ENCODE measurements at places on chromosomes 12 and 14. TPM values are rescaled to one million over a fixed set of nuclear protein-coding genes. Genes with fewer than 3 reads are reported as not detected.

DNA sequence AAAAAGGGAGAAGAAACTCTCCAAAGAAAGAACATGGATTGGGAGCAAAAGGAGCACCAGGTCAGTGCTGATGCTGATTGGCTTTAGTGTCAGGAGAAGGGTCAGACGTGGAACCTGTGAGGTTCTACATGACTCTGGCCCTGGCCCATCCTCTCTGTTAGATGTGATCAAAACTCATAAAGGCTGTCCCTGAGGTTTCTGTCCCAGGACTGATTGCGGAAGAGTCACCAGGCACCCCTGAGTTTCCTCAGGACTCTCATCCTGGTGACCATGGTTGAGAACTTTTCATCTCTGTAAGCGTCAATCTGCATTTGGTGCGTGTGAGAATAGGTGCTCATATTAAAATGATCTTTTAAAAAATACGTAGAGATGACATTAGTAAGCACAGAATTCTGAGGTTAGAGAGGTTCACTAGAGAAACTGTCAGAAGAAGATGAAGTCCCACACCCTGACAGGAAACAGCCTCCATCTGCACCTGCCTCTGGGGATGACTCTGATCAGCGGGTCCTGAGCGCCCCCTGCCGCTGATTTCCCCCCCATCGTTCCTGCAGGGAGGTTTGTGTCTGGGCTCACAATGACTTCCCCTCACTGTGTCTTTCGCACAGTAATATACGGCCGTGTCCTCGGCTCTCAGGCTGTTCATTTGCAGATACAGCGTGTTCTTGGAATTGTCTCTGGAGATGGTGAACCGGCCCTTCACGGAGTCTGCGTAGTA is 741.8 kb downstream of the TMEM121 start:
- H3K4me1 ChIP-seq, result no peaks in the 10 kb centered on the region
- H3K27me3 ChIP-seq, result no peaks in the 10 kb centered on the region
- DNase-seq, result no peak
- no peaks in the 10 kb centered on the region for H3K36me3 ChIP-seq
- no peak overlapping the region for H3K4me3 ChIP-seq

DNA sequence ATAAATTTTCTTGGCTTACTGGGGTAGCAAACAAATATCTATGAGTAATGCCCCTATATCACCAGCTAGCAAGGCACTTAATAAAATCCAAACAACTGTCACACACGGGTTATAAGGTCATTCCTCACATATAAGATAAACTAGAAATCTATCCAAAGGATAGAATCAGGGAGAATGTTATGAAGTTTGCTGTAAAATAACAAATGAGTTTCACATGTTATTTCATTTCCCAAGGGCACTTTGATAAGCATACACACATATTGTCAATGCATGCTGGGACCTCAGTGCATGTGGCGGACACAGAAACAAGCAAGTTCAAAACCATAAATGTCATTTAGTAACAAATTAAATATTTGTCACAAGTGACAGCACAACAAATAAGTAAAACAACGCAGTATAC is 429.4 kb downstream of the GXYLT1 start:
- DNase-seq, result no peak
- no peaks in the 10 kb centered on the region for H3K27me3 ChIP-seq
- H3K4me1 ChIP-seq, result no peaks in the 10 kb centered on the region

GRCh38 chr12:11568762-11569478 is 80.6 kb upstream of the ETV6 start:
- no peak for DNase-seq
- H3K4me3 ChIP-seq, result no peak overlapping the region
- H3K36me3 ChIP-seq, result no peaks in the 10 kb centered on the region
- H3K4me1 ChIP-seq, result no peaks in the 10 kb centered on the region

GRCh38 chr14:56660677-56661389 is 81.2 kb downstream of the TMEM260 start:
- H3K4me3 ChIP-seq, result no peak overlapping the region
- no peak for DNase-seq
- peaks cover 7% of the 10 kb centered on the region for H3K36me3 ChIP-seq

MYO1H gene
- total RNA-seq, result not detected

LRRC9 gene
- total RNA-seq, result not detected

PLXNC1 gene
- 9.0 TPM for total RNA-seq

ACOT6 gene
- not detected for total RNA-seq

All from tibial nerve (tissue), 4 donors.